LHCN-M2 (cell line): ENCODE measurements at places on chromosomes 3 and 15. TPM values are rescaled to one million over a fixed set of nuclear protein-coding genes. Genes with fewer than 3 reads are reported as not detected.
A peak's percentile ranks its signal among the peaks of the same experiment; 100 is the strongest.

Gene CCR8
- not detected in 2 replicates for total RNA-seq

Gene ADAMTS9
- 0.13 and 0.29 TPM in 2 replicates for total RNA-seq

DNA sequence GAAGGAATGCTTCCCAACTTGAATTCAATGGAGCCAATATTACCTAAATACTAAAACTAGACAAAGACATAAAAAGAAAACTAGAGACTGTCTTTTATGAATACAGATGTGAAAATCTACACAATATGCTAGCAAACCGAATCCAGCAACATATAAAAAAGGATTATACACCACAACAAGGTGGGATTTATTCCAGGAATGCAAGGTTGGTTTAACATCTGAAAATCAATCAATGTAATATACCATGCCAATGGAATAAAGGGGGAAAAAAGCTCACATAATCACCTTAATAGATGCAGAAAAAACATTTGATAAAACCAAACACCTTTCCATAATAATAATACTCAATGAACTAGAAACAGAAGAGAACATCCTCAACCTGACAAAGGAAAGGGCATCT lies 69.3 kb upstream of the TSPAN3 start:
- no peak for DNase-seq

DNA sequence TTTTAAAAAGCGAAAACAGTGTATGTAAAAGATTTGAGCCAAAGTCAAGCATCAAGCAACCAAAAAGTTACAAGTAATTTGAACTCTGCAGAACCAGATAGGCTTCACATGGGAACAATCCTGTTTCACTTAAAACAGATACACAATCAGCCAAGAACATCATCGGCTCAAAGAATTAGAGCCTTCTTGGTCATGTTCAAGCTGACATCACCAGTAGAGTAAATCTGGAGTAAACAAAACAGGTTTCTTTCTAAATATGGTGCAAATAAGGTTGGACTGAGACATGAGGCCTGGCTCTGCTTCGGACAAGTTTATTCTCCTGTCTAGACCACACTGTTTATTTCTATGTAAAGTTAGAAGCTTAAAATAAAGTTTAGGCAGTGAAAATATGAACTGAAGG lies 116.0 kb downstream of the GMNC start:
- DNase-seq: no peak

Gene IMPG2
- 0.19 and 0.23 TPM in 2 replicates for total RNA-seq

DNA sequence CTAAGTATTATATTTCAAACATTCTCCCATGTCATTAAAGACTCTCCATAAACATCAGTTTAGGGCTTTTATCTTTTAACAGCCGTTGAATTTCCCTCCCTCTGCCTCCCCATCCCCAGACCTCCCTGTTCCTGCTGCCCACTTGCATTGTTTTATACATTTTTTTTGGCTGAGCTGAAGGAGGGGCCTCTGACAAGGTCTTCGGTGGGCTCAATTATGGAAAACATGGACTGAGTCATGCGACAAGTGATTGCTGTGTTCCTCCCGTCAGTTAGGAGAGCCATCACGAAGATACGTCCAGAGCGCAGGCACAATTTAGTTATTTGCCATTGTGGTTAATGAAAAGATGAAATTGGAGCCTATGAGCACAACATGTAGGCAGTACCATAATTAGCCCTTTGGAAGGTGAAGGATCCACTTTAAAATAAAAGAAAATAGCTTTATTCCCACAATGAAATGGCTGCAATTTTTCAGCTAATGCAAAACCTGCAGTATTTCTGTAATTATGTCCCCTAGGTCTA lies 12.0 kb upstream of the NMNAT3 start:
- no peak for DNase-seq

DNA sequence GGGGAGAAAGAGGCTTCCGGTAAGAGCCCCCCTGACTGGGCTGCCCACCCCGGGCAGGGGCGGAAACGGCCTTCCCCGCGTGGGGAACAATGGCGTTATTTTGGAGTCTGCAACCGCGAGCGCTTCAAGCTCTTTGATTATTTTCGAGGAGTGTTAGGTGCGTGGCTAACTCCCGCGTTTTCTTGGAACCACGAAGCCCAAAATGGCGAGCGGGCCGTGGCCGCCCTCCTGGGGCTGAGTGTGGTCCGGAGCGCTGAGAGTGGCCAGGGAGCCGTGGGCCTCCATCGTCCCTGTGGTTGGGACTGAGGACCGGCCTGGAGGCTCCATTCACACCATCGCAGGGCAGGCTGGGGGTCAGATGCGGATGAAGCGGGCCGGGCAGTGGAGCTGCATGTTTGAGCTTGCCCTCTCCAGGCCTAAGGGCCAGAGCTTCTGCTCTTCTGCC lies 44.6 kb upstream of the POLG start:
- DNase-seq: no peak

- DNase-seq: no peak
These were observed 326.3 kb upstream of the TPRG1 start for GRCh38 chr3:188845514-188845913.

GRCh38 chr15:66948294-66948693 lies 117.1 kb upstream of the SMAD3 start:
- DNase-seq: peak; percentile 37

- peak; percentile 62 for DNase-seq
These were observed 12.9 kb upstream of the DCBLD2 start for GRCh38 chr3:98914210-98915080.

Gene TERC
- total RNA-seq: 434 and 471 TPM in 2 replicates
